ENCODE measurements at places on chromosomes 16 and 17. TPM values are rescaled to one million over a fixed set of nuclear protein-coding genes. Genes with fewer than 3 reads are reported as not detected.

PRCD gene
- 4.8 TPM for polyA plus RNA-seq

ADGRG3 gene
- 0.29 TPM for polyA plus RNA-seq

KRT9 gene
- not detected for polyA plus RNA-seq

- DNase-seq, result no peak
Measured at GRCh38 chr16:83681381-83681956, 126.3 kb upstream of the HSBP1 start.

- DNase-seq, result no peak
Measured at GRCh38 chr16:75138636-75139035, 9.7 kb upstream of the ZFP1 start.

DNA sequence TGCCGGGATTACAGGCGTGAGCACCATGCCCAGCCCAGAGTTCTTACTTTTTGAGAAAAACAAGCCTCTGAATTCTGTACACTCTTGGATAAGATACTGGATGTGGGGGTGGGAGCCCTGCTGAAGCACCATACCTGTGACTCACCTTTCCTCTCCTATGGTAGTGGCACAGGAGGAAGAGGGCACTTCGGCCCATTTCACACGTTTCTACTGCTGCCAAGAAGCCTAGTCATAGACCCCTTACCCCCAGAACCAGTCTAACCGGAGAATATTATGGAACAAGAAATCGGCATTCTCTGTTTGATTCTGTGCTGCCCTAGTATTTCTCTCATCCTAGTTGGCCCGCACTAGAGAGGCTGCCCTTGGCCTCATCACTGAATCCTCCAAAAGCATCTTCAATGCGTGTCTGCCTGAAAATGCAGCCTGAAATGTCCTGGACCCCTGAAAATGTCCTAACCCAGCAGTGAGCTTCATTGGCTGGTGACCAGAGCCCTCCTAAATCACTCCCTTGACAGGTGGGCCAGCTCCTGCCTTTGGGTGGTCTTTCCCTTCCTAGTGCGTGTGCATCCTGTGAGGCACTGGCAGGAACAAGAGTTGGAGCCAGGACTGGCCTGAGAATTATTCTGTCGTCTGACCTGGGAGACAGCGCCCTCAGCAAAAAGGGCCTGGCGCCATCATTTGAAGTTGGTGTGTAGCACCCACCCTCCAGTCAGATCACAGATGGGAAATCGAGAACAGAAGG, 37.9 kb downstream of the NDEL1 start:
- no peak for DNase-seq

Data from forelimb muscle (tissue), 1 donor.